ENCODE measurements at places on chromosomes 3 and 15.
A peak's percentile ranks its signal among the peaks of the same experiment; 100 is the strongest.

DNA sequence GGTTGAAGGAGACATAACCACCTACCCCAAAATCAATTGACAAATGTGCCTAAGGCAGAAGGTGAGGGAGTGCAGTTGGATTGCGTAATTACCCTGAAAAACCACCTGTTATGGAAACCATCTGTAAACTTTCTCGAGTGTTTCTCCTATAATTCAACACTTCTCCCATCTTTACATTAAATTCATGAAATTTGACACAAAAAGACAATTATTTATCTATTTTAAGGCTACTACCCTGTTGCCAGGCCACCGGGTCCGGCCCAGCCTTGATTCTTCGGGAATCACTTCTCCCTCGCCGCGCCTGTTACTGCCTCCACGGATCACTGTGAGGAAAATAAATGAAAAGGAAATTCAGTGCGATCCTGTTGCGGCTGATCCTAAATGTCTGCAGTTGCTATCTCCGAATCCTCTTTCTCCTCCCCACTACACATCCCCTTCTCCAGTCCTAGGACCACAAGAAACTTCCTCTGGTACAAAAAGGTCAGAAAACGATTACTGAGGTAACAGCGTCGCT, 646 bp downstream of the IQCB1 start:
- H3K4me1 ChIP-seq: peaks cover 29% of the 10 kb centered on the region
- no peak for DNase-seq
- H3K4me3 ChIP-seq: peak overlapping the region; percentile 84

- no peak overlapping the region for H3K27ac ChIP-seq
- H3K4me1 ChIP-seq: no peaks in the 10 kb centered on the region
These were observed 9.4 kb upstream of the CAMK1 start for GRCh38 chr3:9779075-9779593.

DNA sequence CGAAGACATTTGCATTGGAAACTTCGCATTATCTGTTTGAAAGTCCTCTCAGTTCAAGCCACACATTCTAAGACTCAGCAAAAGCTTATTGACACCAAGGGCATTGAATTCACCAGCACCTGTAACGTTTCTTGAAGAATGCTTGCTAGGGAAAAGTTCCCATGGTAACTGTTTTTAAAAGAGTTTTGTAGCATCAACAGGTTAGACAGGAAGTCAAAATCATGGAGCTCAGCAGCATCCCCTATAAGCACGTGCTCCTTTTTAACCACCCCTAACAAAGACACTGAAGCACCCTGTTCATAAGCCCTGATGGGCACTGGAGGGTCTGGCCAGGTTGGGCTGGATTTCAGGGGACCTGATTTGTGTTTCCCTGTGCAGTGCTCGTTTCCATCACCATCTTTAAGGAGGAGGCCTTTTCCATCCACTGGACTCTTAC, 229.7 kb upstream of the BHLHE40 start:
- no peak overlapping the region for H3K27ac ChIP-seq
- H3K27me3 ChIP-seq: no peaks in the 10 kb centered on the region
- H3K4me1 ChIP-seq: peaks cover 30% of the 10 kb centered on the region
- no peak for DNase-seq

DNA sequence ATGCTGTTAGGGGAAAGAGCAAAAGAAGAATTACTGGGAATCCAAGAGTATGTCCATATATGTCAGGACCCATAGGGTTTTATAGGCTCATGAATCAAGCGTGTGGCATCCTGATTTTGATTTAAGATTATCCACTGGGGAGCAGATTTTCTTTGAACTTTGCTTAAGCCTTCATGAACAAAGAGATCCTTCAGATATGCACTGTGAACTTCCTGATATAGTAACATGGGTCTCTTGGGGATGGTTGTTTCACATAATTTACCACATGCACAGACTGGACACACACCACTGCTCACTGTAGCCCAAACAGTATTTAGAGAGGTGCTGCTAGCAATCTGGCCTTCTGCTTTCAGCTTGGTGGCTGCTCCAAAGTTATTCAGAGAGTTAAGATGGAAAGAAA, 200.9 kb upstream of the ZPLD1 start:
- peaks cover 17% of the 10 kb centered on the region for H3K4me1 ChIP-seq
- no peaks in the 10 kb centered on the region for H3K36me3 ChIP-seq
- DNase-seq: no peak
- H3K27me3 ChIP-seq: no peaks in the 10 kb centered on the region
- H3K27ac ChIP-seq: no peak overlapping the region

- H3K36me3 ChIP-seq: no peaks in the 10 kb centered on the region
- peaks cover 45% of the 10 kb centered on the region for H3K4me1 ChIP-seq
- peak overlapping the region; percentile 1 for H3K27ac ChIP-seq
These were observed 2.9 kb downstream of the HDGFL3 start for GRCh38 chr15:83204697-83205096.

DNA sequence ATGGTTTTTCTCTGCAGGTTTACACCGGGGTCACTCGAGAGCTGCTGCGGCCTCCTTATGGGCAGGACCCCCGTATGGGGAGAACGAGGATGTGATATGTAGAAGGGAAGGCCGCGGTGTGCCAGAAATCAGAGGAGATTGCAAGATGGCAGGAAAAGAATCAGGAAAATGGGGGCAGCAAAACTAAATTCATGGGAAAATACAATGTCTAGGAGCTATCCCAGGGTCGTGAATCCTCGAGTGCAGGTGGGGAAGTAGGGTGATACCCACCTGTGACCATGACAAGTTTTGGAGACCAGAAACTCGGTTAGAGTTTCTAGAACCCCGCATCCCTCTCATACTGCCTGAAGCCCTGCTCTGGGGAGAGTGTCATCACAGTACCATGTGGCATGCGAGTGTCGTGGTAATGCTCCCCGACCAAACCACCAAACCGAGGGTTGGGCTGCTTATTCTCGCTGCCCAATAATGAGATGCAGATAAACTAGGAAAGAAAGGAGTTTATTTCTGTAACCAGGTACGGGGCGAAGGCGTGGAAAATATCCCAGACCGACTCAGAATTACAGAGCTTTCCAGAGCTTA, 781 bp downstream of the TRNT1 start:
- H3K4me1 ChIP-seq: peaks cover 26% of the 10 kb centered on the region
- H3K4me3 ChIP-seq: peak overlapping the region; percentile 95
- no peaks in the 10 kb centered on the region for H3K27me3 ChIP-seq
- no peak for DNase-seq
- peaks cover 13% of the 10 kb centered on the region for H3K36me3 ChIP-seq
